ENCODE measurements at places on chromosomes 16 and 17.

DNA sequence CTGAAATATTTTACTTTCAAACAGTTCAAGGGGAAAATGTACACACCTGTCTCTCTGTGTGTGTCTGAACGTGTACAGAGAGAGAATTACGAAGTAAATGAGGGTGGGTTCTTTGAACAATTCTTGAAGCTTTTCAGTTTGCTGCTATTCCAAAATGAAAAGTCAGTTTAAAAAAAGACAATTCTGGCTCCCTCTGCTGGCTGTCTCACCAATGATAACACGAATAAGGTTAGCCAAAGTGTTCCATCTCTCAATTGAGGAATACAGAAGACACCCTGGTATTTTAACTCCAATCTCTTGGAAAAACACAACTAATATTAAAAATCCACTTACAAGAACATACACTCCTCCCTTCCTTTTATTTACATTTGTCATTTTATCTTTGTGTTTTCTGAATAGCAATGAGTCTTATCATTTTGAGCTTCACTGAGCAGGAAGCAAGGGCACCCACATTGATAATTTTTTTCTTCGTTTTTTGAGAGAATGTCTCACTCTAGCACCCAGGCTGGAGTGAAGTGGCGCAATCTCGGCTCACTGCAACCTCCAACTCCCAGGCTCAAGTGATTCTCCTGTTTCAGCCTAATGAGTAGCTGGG lies 20.5 kb downstream of the EFTUD2 start:
- no peak overlapping the region for H3K4me3 ChIP-seq
- H3K27me3 ChIP-seq = no peaks in the 10 kb centered on the region
- DNase-seq = no peak

DNA sequence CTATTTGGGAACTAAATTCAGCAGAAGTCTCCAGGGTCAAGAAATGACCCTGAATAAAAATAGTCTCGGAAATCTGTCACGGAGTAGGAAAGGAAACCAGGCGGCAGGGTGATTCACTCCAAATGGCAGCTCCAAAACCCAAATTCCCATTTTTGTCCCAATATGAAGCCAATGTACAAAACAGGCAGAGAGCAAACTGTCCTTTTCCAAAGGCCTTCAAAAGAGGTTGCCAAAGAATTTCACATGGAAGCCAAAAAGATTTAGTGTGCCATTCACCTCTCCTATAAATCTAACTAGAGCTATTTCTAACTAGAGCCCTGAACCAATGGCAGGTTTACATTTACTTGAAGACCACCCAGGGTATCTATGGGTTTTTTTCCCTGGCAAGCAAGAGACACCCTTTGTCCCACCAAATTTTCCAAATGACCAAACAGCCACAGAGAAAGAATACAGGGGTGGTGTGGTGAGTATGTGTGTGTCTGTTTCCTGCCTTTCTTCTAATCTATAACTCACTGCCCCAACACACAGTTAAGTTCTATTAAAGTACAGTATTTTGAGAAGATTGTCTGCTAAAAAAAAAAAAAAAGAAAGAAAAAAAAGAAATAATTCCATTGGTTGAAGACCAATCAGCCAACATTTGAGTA lies 6.8 kb downstream of the MYO1D start:
- no peak for DNase-seq
- no peaks in the 10 kb centered on the region for H3K36me3 ChIP-seq
- no peaks in the 10 kb centered on the region for H3K27me3 ChIP-seq
- H3K4me3 ChIP-seq = no peak overlapping the region
- H3K4me1 ChIP-seq = no peaks in the 10 kb centered on the region

GRCh38 chr17:81551458-81552243 lies 502 bp downstream of the FAAP100 start:
- peak overlapping the region; percentile 83 for H3K27ac ChIP-seq
- H3K36me3 ChIP-seq = peaks cover 25% of the 10 kb centered on the region

GRCh38 chr17:28598389-28598788 lies 436 bp downstream of the SPAG5 start:
- peaks cover 20% of the 10 kb centered on the region for H3K4me1 ChIP-seq
- peak overlapping the region; percentile 60 for H3K4me3 ChIP-seq
- no peaks in the 10 kb centered on the region for H3K36me3 ChIP-seq
- no peaks in the 10 kb centered on the region for H3K27me3 ChIP-seq

- H3K27ac ChIP-seq = peak overlapping the region; percentile 54
- DNase-seq = peak; percentile 82
- no peaks in the 10 kb centered on the region for H3K27me3 ChIP-seq
- H3K36me3 ChIP-seq = no peaks in the 10 kb centered on the region
- peak overlapping the region; percentile 56 for H3K4me3 ChIP-seq
- H3K4me1 ChIP-seq = peaks cover 56% of the 10 kb centered on the region
Measured at GRCh38 chr16:22195695-22196558, 10.2 kb upstream of the EEF2K start.

DNA sequence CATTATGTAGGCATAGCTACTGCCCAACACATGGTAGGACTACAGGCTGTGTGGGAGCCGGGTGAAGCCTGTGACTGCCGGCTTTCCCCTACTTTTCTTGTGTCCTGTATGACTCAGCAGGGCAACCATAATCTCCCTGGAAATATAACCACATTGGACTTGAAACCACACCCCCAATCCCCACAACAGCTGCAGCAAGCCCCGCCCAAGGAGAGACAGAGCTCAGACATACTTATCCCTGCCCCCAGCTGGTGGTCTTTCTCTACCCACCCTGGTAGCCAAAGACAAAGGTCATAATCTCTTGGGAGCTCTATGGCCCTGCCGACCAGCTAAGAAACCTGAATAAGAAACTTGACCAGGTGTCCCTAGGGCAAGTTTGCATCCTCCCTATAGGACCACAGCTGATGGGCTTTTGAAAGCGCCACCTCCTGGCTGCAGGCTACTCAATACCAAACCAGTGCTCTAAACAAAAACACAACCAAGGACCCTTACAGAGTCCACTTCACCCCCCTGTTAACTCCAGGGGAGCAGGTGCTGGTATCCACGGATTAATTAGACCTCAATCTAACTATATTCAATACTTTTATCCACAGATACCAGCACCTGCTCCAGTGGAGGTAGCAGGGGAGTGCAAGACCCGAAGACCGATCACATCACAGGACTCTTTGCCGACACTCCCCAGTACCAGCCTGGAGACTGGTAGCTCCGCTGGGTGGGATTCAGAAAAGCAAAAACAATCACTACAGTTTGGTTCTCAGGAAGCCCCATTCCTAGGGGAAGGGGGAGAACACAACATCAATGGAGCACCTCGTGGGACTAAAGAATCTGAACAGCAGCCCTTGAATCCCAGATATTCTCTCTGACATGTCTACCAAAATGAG lies 91.2 kb downstream of the IRX5 start:
- H3K4me3 ChIP-seq = no peak overlapping the region
- H3K4me1 ChIP-seq = no peaks in the 10 kb centered on the region
- no peaks in the 10 kb centered on the region for H3K36me3 ChIP-seq
- H3K27ac ChIP-seq = no peak overlapping the region
- H3K27me3 ChIP-seq = peaks cover 7% of the 10 kb centered on the region

DNA sequence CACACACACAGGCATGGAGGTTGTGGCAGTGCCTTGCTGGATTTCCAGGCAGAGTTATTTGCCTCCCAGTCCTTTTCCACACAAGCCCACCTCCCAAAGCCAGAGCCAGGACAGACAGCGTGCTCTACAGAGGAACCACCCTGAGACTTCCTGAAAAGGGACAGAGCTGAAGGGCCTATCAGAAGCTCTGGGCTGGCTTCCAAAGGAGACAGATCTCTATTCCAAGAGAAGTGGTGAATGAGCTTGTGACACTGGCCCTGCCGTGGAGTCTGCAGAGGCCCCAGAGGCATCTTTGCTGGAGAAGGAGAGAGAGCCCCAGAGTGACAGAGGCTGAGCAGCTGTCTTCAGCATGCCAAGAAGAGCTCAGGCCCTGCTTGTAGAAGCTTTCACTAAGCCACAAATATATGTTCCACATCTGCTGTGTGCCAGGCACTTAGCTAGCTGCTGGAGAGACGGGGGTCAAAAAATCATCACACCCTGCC lies 8.3 kb upstream of the LPCAT2 start:
- no peaks in the 10 kb centered on the region for H3K27me3 ChIP-seq
- H3K36me3 ChIP-seq = no peaks in the 10 kb centered on the region
- H3K4me3 ChIP-seq = no peak overlapping the region
- H3K4me1 ChIP-seq = peaks cover 3% of the 10 kb centered on the region
- no peak overlapping the region for H3K27ac ChIP-seq

DNA sequence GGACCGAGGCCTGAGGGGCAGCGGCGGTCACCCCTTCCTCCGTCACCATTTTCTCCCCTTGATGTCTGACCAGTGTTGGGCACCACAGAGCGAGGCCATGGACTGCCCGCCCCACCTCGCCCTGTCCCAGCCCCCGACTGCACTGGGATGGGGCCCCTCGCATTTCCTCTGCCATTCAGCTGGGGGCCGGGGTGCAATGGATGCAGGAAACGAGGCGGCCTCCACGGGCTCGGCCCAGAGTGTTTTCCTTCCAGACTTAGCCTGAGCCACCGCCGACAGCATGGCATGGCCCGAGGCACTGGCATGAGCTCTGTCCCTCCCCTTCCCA lies 44.6 kb upstream of the ZC3H18 start:
- H3K4me3 ChIP-seq = no peak overlapping the region
- H3K27me3 ChIP-seq = no peaks in the 10 kb centered on the region
- no peak overlapping the region for H3K27ac ChIP-seq
- peaks cover 10% of the 10 kb centered on the region for H3K4me1 ChIP-seq

DNA sequence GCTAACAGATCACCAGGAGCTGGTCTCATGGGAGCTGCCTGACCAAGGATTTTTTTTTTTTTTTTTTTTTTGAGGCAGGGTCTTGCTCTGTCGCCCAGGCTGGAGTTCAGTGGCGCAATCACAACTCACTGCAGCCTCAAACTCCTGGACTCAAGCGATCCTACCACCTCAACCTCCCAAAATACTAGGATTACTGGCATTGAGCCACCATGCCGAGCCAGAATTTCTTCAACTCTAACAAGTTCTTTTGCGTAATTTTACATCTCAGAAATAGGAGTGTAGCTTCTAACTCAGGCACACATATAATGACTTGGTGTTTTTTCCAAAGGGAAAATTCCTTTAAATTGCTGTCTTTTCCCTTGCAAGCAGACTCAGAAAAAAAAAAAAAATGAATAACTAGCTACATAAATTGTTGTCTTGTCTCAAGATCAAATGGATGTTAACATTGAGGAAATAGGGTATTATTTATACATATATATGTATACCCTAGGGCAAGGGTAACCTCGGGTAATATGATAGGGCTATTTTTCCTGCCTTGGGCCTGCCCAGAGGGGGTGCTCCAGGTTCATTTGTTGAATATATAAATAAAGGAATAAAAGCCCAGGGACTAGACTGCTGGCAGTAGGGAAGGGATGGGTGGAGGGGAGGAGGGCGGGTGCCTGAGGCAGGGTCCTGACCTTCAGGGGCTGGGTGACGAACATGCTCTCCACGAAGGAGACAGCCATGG lies 42.8 kb upstream of the GCSH start:
- H3K4me3 ChIP-seq = no peak overlapping the region
- no peak overlapping the region for H3K27ac ChIP-seq
- no peaks in the 10 kb centered on the region for H3K4me1 ChIP-seq
- DNase-seq = no peak

DNA sequence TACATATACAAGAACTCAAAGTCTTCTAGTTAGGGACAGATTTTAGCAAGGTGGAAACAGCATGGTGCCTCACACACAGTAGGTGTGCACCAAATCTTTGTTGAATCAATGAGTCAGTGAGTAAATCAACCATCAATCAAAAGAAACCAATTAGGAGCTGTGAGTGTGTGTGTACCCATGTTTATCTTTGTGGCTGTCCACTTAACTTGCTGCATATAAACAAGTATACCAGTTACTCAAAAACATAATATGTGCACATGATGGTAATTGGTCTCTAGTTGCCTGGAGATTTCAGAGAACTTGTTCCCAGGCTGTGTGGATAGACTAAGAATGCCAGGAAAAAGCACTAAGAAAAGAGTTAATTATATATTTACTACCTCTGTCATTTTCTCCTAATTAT lies 272.2 kb upstream of the CCL2 start:
- no peaks in the 10 kb centered on the region for H3K27me3 ChIP-seq
- no peaks in the 10 kb centered on the region for H3K4me1 ChIP-seq

Measured in CD4-positive, alpha-beta T cell (primary cell).